HFFc6 (cell line): ENCODE measurements at places on chromosomes 11 and 22.

GRCh38 chr22:38309614-38310517, 7.4 kb downstream of the CSNK1E start:
- DNase-seq: no peak

GRCh38 chr11:31114442-31114841, 255.1 kb downstream of the DCDC1 start:
- DNase-seq: no peak

DNA sequence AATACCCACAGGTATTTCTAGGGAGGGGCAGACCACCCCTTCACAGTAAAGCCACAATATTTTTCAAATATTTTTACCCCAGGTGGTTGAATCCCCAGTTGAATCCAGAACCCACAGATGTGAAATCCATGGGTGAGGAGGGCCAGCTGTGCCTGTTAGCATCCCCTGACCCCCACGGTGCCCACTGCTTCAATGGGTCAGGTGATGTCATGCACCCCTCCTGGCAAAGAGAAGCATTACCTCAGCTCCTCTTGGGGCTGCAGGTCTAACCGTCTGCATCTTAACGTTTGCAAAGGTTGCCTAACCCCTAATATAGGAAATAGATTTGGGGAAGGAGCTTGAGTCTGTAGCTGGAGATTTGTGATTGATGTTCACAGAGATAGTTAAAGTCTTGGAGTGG, 24.7 kb upstream of the IL17RA start:
- DNase-seq: no peak

GRCh38 chr11:8707541-8708191, 25.1 kb downstream of the RPL27A start:
- no peak for DNase-seq

- DNase-seq: peak; percentile 29
Measured at GRCh38 chr11:117107701-117108590, 9.7 kb upstream of the SIK3 start.

DNA sequence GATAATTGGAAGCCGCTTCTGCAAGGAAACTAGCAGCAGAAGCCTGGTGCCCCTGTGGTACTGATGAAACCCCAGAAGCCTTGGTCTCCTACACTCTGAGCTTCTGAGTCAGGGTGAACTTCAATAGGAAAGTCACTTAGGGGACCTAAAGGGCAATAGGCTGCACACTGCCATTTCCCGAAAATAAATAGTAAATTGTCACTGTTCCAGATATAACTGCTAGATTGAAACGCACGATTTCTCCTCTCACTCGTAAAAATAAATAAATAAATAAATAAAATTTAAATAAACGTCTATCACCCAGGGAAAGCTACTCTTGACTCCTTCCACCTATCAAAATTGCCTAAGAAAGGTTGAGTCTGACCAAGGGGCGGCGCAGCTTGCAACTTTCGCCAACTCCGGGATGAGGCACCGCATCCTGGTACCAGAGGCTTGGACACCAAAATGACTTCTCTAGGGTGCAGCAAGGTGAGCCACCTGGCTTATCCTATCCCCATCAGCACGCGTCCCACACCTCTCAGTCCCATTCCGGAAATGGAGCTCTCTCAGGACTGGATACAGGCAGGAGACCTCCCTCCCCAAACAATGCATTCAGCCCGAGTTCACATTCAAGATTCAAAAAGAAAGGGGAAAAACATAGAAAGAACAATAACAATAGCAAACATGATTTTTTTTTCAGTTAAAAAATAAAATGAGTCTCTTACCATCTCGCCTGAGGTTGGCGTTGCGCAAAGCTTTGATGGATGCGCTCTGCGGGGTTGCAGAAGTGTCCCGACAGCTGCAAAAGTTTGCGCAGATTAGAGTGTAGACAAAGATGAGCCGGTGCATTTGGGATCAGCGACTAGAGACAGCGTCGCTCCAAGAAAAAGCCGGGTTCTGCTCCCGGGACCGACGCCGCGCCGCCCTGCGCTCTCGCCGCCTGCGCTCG, 583 bp downstream of the PDGFD start:
- DNase-seq: peak; percentile 1

GRCh38 chr11:121566279-121567168, 113.8 kb upstream of the SORL1-AS1 start:
- DNase-seq: no peak

DNA sequence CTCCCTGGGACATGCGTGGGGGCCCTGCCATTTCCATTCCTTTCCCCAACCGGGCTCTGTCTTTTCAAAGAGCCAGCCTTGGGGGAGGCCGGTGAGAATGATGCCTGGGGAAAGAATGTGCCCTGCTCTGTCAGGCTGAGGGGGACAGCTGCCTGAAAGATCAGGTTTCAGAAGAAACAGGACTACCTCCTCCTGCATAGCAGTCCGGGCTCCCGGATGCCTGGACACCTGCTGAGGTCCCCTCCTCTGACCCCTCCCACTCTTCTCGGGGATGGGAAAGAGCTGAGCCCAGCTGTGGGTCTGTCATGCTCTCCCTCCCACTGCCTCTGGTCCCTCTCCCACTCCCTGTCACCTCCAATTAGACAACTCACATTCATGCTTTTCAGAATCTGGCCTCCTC, 41.8 kb upstream of the CDON start:
- no peak for DNase-seq

DNA sequence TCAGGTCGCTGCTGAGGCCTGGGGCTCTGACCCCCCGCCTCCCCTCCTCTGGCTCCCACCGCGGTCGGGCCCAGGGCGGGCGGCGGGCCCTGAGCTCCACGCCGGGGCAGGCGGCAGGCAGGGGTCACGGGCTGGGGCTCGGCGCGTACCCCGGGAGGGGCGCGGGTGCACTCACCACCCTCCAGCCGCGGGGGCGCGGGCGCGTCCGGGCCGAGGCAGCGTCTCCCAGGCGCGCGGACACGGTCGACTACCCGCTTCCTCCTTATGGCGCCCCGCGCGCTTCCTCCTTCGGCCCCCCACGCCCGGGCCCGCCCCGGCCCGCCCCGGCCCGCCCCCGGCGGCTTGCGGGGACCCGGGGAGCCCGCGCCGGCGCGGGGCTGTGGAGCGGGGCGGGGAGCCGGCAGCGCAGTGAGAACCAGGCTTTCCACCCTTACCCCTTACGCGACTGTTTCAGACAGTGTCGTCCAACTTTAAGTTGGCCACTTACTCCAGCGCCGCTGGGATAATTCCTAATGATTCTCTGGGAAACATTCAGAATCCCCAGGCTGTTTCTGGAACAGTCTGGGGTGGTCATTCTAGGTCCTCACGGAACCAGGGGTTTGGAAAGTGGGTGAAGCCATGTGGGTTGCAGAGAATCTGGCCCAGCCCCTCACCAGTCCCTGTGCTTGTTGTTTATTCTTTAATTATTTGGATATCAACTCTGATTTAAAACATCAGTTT, at the start of gene BID:
TSS of gene BID (minus strand) at position 264 of the 720 bp plus-strand sequence. CDS start 24,353 bp downstream, outside the sequence.
- DNase-seq: no peak

DNA sequence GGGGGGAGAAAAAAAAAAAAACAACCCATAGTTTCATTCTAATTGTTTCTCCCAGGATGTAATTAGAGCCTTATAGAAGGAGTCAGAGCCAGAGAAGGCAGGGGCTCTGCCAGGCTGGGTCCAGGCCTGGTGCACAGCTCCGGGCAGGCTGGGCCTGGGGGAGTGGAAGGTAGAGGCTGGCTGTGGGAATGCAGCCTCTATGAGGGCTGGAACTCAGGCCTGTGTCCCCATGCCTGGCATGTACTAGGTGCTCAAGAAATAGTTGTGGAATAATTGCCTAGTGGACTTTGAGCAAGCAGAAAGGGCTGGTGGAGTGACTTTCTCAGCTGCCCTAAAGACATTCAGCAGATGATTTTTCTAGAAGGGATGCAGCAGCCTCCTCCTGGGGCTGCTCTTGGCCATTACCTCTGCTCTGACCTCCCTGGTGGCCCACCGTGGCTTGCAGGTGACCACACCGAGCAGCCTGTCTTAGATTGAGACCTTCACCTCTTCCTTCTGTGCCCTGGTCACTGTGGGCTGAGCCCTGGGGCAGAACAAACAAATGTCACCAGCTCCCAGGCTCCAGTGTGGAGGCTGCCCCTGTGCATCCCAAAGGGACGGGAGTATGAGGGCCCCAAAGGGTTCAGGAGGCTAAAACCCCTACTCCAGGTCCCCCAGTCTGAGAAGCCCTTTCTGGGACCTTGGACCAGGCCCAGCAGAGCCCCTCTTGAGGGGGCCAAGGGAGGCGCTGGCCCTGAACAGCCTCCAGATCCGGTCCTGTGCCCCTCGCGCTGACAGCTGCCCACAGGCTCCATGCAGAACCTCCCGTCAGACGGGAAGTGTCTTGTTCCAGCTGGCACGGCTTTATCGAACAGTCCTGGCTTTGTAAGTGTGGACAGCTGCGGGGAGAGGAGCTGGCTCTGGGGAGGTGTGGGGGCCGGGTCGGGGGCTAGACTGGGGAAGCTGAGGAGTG, 18.8 kb downstream of the MYEOV start:
- DNase-seq: no peak
